ENCODE measurements at places on chromosomes 6 and 20. TPM values are rescaled to one million over a fixed set of nuclear protein-coding genes. Genes with fewer than 3 reads are reported as not detected.

The SMLR1 gene
- total RNA-seq = not detected

The OPN5 gene
- total RNA-seq = not detected

The MAFB gene
- 6.1 TPM for total RNA-seq

The CLPSL1 gene
- total RNA-seq = not detected

Data from nasal cavity respiratory epithelium epithelial cell of viscerocranial mucosa (primary cell).